Brain microvascular endothelial cell (primary cell): ENCODE measurements at places on chromosomes 4 and X.

- no peak for DNase-seq
Measured at GRCh38 chr4:34636623-34637022, 1607.7 kb downstream of the ARAP2 start.

GRCh38 chrX:22650691-22651090 lies 349.1 kb upstream of the DDX53 start:
- no peak for DNase-seq

DNA sequence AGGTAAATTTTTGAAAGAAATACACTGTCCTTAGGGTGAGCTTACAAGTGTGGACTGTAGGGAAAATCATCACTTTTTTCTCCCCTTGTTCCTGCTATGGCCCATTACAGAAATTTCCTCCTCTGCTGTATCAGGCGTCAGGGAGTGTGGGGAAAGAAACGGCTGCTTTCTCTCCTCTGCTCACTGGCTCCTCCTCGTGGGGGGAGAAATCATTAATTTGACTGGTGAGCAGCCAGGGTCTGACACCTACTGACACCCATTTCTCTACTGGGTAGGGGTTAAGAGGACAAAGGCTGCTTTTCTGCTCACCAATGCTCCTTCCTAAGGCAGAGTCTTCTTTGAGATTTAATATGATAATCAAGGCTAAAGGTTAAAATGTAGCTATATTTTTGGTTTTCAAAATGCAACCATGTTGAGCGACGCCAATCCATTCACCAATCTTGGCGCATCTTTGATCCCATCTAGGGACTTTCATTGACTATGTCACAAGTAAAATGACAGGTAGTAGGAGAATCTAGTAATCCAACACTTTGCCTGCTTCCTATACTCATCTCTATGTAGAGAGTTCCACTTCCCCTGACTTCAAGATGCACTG lies 25.1 kb downstream of the SETD7 start:
- DNase-seq = peak; percentile 49

DNA sequence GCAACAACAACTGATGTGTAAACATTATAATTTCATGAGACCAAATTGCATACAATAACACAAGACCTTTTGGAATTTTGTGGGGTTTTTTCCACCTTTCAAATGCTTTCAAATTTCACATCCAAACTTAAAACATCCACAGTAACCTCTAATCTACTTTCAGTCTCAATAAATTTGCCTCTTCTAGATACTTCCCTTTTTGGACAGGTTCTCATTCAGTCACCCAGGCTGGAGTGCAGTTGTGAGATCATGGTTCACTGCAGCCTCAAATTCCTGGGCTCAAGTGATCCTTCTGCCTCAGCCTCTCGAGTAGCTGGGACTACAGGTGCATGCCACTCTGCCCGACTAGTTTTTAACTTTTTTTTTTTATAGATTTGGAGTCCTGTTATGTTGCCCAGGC lies 556.6 kb downstream of the NLGN4X start:
- DNase-seq = no peak

- DNase-seq = no peak
Measured at GRCh38 chr4:68658672-68659071, 11.8 kb downstream of the UGT2B15 start.

DNA sequence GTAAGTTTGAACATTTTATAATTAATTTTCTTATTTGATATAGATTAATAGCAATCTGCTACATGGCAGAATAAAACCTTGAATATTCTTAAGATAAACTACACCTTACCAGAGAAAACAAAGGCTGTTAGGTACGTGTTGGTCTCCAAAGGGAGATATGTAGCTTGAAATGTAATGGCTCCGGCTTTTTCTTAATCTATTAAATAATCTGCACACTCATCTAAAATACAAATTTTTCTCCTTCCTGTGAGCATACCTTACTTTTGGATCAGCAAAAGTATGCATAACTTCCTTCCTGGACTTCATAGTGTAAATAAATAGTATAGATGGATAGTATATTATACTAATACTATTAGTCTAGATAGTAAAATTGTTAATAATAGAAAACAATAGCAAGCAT lies 141.3 kb downstream of the JADE1 start:
- no peak for DNase-seq

- DNase-seq = no peak
Measured at GRCh38 chr4:181820553-181820952, 422.6 kb upstream of the TENM3 start.

- peak; percentile 16 for DNase-seq
Measured at GRCh38 chrX:131675596-131676194, 131.8 kb downstream of the OR13H1 start.

GRCh38 chr4:120736312-120736711 lies 186.2 kb downstream of the PRDM5 start:
- no peak for DNase-seq
